ENCODE measurements at places on chromosomes 5 and 9.

- H3K4me3 ChIP-seq: no peak overlapping the region
- peaks cover 11% of the 10 kb centered on the region for H3K36me3 ChIP-seq
- no peaks in the 10 kb centered on the region for H3K27me3 ChIP-seq
- H3K4me1 ChIP-seq: no peaks in the 10 kb centered on the region
These were observed 6.0 kb upstream of the PLAC8L1 start for GRCh38 chr5:146111409-146111808.

DNA sequence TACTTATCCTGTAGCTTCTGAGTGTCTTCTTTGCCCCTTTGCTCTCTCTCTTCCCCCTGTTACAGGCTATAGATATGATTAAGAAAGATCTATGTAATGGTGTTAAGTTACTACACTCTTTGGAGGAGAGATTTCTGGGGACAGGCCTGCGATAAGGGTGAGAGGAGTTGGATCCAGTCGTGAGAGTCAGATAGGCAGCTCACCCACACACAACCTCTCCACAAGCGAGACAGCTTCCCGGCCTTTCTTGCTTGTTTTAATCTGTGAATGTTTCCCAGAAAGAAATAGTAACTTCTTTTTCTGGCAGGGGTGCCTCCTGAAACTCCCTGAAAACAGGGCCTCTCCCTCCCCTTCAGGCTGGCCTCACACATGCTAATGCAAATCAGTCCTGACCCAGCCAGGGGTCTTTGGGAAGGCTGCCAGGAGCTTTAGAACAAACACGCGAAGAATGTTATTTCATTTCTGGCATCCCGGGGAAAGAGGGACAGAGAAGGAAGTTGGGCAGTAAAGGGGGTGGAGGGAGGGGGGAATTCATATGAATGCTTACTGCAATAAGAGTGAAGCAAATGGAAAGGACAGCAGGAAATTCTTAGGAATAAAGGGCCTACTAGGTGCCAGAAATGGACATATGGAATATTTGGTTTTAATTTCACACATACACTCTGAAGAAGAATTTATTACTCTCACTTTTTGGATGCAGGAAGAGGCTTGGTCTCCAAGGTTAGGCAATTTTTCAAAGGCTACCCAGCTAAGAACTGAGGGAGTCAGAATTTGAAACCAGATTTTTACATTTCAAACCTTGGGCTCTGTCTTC, 215.8 kb upstream of the TRIM32 start:
- DNase-seq: peak; percentile 53
- peak overlapping the region; percentile 49 for H3K27ac ChIP-seq
- peaks cover 3% of the 10 kb centered on the region for H3K4me1 ChIP-seq
- H3K27me3 ChIP-seq: peaks cover 2% of the 10 kb centered on the region

DNA sequence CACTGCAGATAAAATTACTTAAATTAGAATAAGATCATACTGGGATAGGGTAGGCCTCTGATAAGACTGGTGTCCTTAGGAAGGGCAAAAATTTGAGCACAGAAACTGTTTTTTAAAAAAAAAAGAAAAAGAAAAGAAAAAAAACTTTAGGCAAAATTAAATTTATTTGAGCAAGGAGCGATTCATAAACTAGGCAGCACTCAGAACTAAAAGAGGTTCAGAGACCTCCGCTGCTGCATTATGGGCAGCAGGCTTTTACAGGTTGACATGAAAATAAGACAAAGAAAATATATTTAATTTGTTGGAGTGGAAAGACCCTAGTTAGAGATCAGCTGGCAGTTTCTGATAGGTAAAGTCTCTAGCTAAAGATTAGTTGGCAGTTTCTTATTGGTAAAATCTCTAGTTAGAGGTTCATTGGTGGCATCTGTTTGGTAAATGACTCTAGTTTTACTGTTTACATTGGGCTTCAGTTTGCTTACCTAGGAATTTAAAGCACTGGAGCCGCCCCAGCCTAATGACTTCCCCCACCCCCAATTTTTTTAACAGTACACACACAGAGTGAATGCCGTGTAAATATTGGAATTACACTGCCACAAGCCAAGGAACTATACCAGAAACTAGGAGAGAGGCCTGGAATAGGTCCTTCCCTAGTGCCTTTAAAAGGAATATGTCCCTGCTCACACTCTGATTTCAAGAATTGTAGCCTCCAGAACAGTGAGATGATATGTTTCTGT, 4.5 kb upstream of the PLPP6 start:
- H3K27me3 ChIP-seq: no peaks in the 10 kb centered on the region
- no peak overlapping the region for H3K27ac ChIP-seq
- DNase-seq: no peak
- H3K36me3 ChIP-seq: no peaks in the 10 kb centered on the region
- no peak overlapping the region for H3K4me3 ChIP-seq

GRCh38 chr9:22514871-22515270, 68.2 kb downstream of the DMRTA1 start:
- no peak overlapping the region for H3K4me3 ChIP-seq
- no peak for DNase-seq
- no peaks in the 10 kb centered on the region for H3K36me3 ChIP-seq
- H3K4me1 ChIP-seq: no peaks in the 10 kb centered on the region

- no peaks in the 10 kb centered on the region for H3K36me3 ChIP-seq
- H3K4me1 ChIP-seq: peaks cover 41% of the 10 kb centered on the region
- peak overlapping the region; percentile 74 for H3K4me3 ChIP-seq
- H3K27ac ChIP-seq: peak overlapping the region; percentile 84
- no peaks in the 10 kb centered on the region for H3K27me3 ChIP-seq
- DNase-seq: no peak
These were observed 1.5 kb downstream of the RXRA start for GRCh38 chr9:134327671-134328231.

DNA sequence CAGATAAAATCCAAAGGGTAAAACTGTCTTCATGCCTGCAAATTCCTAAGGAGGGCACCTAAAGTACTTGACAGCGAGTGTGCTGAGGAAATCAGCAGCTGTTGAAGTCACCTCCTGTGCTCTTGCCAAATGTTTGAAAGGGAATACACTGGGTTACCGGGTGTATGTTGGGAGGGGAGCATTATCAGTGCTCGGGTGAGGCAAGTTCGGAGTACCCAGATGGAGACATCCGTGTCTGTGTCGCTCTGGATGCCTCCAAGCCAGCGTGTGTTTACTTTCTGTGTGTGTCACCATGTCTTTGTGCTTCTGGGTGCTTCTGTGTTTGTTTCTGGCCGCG, 727 bp upstream of the ADRB2 start:
- peak overlapping the region; percentile 70 for H3K27ac ChIP-seq
- no peaks in the 10 kb centered on the region for H3K27me3 ChIP-seq
- peak overlapping the region; percentile 67 for H3K4me3 ChIP-seq
- peaks cover 13% of the 10 kb centered on the region for H3K4me1 ChIP-seq

DNA sequence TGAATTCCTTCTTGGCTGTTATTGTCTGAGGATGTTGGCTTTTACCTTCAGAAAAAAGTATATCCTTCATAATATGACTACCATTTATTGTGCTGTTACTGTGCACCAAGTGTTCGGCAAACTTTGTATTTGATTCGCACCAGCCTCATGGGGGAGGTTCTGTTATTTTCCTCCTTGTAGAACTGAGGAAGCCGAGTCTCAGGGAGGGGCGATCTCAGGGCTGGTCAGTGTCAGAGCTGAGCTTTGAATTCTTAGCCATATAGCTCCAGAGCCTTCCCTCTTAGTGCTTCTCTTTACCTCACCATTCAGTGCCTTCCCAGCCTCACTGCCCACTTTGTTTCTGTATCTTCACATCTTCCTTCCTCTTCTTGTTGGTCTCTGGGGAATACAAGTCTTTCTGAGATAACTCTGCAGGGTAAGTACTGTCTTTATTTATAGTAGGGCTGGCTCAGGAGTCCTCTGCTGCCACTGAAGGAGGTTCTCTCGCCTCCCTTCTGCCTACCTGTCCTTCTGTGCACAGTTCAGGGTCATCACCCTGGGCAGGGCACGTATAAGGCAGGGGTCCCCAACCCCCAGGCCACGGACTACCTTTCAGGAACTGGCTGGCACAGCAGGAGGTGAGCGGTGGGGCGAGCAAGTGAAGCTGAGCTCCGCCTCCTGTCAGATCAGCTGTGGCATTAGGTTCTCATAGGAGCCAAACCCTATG, 48.4 kb downstream of the GALNT10 start:
- no peak overlapping the region for H3K4me3 ChIP-seq
- H3K27me3 ChIP-seq: no peaks in the 10 kb centered on the region
- DNase-seq: no peak
- H3K27ac ChIP-seq: no peak overlapping the region

- no peak overlapping the region for H3K4me3 ChIP-seq
- H3K27ac ChIP-seq: no peak overlapping the region
- H3K27me3 ChIP-seq: no peaks in the 10 kb centered on the region
- H3K4me1 ChIP-seq: no peaks in the 10 kb centered on the region
These were observed 304.6 kb downstream of the PDE4D start for GRCh38 chr5:59588922-59589321.

GRCh38 chr5:72065751-72066255, 41.5 kb upstream of the MAP1B start:
- peak overlapping the region; percentile 3 for H3K27ac ChIP-seq
- no peak overlapping the region for H3K4me3 ChIP-seq
- H3K36me3 ChIP-seq: no peaks in the 10 kb centered on the region
- H3K4me1 ChIP-seq: peaks cover 13% of the 10 kb centered on the region

GRCh38 chr5:82419559-82420332, 141.6 kb upstream of the RPS23 start:
- H3K4me3 ChIP-seq: no peak overlapping the region
- DNase-seq: no peak
- peaks cover 10% of the 10 kb centered on the region for H3K4me1 ChIP-seq

DNA sequence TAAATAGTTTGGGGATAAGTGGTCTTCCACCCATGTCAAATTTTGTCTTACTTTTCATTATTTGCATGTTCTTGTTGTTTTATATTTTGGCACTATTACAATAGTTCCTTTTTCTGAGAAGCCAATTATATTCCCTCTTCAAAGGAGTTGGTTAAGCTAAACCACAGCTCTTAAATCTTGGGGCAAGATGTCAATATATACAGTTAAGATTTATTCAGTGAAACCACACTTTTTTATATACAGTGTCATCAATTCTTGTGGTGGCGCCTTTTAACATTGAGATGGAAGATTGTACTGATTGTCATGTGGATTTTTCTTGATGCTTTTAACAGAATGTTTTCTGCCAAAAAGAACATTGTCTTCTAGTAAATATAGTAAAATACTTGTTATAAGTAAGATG, 104.1 kb downstream of the MTREX start:
- DNase-seq: no peak
- no peaks in the 10 kb centered on the region for H3K27me3 ChIP-seq
- no peak overlapping the region for H3K27ac ChIP-seq
- H3K4me3 ChIP-seq: no peak overlapping the region
- peaks cover 6% of the 10 kb centered on the region for H3K36me3 ChIP-seq

DNA sequence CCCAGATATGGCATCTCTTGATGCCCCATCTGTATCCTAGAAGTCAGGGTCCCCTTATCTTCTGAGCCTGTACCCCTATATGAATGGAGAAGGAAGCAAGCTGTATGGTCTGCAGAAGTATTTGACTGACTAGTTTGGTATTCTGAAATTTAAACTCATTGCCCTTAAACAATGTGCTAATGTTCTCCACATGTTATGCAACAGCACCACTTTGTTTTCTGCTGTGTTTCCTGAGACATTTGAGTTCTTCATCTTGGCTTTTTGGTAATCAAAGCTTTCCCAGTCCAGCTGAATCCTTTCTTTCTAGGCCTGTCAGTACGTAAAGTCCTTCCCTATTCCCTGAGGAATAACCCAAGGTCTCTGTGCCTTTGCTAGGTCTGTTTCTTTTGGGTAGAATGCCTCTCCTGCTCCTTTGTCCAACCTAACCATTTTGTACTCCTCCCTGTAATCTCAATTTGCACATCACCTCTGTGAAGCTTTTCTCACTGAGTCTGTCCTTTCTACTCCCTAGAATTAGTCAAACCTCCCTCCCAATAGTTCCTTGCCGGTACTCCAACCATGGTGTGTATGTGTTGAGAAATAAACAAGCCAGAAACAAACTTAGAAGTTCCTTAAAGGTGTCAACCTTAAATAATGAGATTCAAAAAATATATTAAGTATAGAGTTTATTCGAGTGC, 72.1 kb upstream of the HSPB3 start:
- H3K36me3 ChIP-seq: no peaks in the 10 kb centered on the region
- H3K27ac ChIP-seq: no peak overlapping the region
- H3K4me1 ChIP-seq: peaks cover 2% of the 10 kb centered on the region
- no peak overlapping the region for H3K4me3 ChIP-seq
- H3K27me3 ChIP-seq: peaks cover 2% of the 10 kb centered on the region

DNA sequence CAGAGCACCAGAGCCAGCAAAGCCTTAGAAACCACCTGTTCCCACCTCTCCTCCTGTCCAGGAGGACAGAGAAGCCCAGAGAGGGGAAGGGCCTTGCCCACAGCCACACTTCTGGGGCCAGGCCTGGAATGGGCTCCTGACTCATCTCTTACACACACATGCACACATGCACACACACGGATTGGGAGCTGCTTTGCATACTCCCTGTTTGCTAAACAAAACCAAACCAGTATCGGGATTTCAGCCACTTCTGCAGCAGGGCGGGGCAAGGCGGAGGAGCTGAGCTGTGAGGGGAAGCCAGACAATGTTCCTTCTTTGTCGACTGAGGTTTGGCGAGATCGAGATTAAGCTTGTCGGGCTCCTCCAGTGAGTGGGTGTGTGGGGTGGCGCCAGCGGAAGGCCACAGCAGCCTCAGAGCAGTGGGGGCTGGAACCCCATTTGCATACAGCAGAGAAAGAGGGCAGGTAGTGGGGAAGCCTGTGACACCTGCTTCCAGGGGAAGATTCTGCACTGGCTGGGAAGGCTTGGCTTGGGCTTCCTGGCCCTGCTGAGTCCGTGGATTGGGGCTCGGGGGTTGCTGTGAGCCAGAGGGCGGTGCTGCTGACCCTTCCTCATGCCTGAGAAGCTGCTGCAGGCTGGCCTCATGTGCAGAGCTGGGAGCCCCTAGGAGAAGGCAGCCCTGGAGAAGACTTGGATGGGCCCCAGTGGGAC, 16.1 kb downstream of the GFI1B start:
- H3K4me3 ChIP-seq: no peak overlapping the region
- H3K4me1 ChIP-seq: no peaks in the 10 kb centered on the region
- H3K27ac ChIP-seq: no peak overlapping the region
- H3K27me3 ChIP-seq: peaks cover 60% of the 10 kb centered on the region

DNA sequence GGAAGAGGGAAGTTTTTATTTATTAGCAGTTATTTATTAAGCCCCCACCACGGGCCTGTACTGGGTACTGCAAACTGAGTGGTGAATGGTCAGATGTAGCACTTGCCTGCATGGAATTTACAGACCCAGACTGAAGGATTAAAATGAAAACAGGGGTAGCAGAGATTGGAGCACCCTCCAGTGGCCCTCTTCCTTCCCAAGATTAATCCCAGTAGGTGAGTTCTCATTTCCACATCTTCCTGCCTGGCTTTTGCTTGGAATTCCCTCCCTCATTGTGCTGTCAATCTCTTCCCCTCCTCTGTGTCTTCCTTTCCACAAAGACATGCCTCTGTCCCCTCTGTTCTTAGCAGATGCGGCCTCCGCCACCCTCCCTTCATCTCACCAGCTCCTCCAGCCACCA, 39.2 kb downstream of the MVB12B start:
- no peak overlapping the region for H3K4me3 ChIP-seq
- H3K27ac ChIP-seq: no peak overlapping the region
- DNase-seq: no peak
- H3K4me1 ChIP-seq: 0 out of 2 replicates have a peak, but pooled peaks cover 3% of the 10 kb centered on the region

GRCh38 chr9:13962006-13962405, 351.9 kb downstream of the NFIB start:
- no peak for DNase-seq
- no peaks in the 10 kb centered on the region for H3K36me3 ChIP-seq
- peaks cover under 1% of the 10 kb centered on the region for H3K27me3 ChIP-seq
- H3K27ac ChIP-seq: no peak overlapping the region

Data from IMR-90 (cell line).